Stimulated activated CD4-positive, alpha-beta T cell treated with anti-CD3 and anti-CD28 coated beads, Interleukin-12 subunit alpha, Interleukin-12 subunit beta, amount 100 ng/mL, for 4 hours (primary cell): ENCODE measurements at places on chromosomes 1 and 21.

GRCh38 chr1:96698342-96698983 is 23.1 kb upstream of the PTBP2 start:
- DNase-seq = no peak

DNA sequence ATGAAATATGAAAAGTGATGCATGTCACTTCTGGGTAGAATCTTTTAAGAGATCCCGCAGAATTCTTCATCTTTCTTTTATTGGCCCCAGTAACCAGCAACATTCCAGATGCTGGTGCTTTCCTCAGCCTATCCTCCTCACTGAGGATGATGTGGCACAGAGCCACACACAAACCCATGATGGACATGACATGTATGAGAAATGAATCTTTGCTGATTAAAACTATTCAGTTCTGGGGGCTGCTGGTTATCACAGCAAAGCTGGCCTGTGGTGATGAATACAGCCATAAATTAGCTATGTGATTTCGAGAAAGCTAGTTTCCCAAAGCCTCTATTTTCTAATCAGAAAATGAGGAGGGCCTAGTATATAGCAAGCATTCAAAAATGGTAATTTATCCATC is 8.3 kb upstream of the ERICH3 start:
- no peak for DNase-seq

GRCh38 chr1:32128964-32129363 is 21.1 kb downstream of the KPNA6 start:
- DNase-seq = no peak

GRCh38 chr1:248828845-248829244 is 3.1 kb upstream of the SH3BP5L start:
- no peak for DNase-seq

DNA sequence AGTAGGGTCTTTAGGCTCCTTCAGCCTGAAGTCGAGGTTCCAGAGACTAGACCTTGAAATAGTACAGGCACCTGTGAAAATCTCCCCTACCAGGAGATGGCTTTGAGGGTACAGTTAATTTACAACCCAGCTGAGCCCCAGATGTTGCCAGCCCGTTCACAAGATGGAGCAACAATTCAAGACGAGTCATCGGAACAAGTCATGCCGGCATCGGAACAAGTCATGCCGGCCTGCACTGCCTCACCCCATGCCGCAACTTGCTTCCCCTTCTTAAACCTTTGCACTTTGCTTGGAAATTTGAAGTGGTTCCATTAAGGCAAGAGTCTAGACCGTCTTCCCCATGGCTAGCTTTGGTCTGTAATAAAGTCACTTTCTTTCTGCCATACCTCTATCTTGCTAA is 16.0 kb downstream of the HHAT start:
- DNase-seq = no peak

DNA sequence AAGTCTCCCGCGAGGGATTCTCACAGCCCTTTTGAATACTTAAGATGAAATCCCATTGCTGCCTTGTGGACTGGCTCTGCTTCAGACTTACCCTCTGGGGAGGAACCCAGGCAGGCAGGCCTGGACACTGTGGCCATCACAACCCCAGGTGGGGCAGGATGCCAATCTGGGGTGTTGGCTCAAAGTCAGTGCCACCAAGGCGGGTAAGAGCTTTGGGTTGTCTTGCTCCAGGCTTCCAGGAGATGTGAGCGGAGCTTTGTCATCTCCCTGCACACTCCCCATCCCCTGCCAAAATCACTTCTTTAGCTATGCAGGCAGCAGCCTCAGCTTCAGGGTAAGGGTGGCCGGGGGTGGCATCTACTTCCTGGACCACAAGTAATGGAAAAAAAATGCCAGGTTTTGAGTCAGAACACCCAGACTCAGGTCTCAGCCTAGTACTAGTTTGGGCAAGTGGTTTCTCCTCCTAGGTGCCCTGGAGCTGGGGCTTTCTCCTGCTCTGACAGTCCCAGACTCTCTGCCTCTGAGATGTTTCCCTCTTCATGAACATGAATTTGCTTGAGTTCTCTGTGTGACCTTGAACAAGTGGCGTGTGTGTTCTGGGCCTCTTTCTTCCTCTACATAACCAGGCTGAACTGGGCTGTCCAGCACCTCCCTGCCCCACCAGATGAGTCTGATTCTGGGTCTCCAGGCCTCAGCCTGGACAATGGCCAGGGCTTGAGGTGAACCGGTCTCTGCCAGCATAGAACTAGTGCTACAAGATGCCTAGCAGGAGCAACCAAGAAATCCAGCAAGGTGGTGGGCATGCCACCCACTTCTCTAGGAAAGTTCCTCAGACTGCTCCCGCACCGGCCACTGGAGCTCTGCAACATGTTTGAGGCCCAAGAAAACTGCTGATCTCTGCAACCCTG is 65.4 kb downstream of the VWA5B1 start:
- no peak for DNase-seq

DNA sequence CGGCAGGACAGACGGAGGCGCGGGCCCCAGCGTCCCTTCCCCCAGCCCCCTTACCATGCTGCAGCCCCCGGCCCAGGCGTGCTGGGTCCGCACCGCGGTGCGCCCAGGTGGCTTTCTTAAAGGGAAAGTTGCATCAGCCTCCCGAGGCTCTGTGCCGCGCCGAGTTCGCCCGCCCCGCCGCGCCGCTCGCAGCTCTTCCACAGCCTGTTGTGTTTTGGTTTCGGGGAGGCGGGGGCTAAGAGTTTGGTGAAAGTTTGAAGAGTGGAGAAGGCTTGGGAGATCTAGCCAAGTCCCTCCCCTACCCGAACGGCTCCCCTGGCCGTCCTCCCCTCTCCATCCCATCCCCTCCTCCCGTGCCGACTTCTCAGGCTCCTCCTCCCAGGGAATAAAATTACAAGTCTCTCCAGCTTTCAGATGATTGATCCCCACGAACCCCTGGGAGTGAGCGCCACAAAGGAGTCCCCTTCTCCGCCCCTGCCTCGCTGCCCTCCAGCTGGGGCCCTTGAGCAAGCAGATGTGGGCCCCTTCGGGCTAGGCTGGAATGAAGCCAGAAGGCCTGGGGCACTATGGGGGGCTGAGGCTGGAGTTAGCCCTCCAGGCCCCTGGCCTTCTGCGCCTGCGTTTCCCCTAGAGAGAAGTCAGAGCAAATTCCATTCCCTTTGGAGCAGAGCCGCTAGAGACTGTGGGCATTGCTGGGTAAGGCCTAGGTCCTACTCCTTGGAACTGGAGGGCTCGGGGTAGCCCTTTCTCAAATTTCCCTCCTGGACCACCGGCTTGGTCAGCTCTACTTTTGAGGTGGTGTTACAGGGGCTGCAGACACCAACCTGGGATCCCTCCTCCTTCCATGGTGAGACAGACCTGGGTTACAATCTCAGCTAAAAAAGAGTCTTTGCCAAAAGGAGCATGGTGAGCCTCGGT is at the start of gene SLC6A9:
Gene SLC6A9, minus strand, starts transcription at position 211 of the 918 bp plus-strand sequence. CDS start 7,185 bp downstream, outside the sequence.
- peak; percentile 54 for DNase-seq

- no peak for DNase-seq
Observed at GRCh38 chr21:32256873-32257620, 21.8 kb downstream of the MIS18A start.

DNA sequence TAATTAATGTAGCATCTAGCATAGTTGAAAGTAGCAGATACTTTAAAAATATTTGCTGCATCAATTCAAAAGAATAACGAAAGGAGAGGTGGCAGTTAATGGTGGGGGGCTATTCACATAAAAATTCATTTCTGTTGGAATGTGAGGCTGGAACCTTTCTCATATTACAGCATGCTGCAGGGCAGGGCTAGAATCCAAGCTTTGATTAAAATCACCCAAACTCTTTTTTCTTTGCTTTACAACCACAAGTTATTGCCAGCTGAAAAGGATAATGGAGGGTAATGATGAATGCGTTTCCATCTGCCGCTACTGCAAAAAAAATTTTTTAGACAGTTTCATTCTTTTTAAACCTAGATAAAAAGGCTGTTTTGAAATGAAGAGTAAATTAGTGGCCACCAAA is 9.8 kb downstream of the DISP1 start:
- DNase-seq = no peak

DNA sequence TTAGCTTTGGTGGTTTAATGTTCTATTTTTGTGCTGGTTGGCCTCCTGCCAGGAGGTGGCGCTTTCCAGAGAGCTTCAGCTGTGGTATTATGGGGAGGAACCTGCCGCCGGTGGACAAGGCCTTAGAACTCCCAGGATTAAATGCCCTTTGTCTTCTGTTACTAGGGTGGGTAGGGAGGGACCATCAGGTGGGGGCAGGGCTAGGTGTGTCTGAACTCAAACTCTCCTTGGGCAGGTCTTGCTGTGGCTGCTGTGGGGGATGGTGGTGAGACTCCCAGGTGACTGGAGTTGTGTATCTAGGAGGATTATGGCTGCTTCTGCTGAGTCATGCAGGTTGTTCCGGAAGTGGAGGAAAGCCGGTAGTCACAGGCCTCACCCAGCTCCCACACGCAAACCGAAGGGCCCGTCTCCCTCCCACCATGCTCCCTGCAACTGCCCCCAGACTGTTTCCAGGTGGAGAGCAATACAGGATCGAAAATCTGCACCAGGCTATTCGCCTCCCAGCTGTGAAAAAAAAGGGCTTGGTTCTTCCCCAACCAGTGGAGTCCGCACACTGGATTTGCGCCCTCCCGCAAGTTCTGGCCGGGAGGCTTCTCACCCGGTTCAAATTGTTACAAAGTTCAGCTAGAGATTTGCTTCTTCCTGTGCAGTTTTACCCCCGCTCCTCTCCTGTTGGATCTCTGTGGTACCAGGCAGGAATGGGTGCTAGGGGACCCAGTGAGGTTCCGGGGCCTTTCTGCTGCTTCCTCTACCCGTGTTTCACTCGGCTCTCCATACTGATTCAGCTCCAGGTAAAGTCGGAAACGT is 220.5 kb downstream of the CENPF start:
- DNase-seq = no peak

DNA sequence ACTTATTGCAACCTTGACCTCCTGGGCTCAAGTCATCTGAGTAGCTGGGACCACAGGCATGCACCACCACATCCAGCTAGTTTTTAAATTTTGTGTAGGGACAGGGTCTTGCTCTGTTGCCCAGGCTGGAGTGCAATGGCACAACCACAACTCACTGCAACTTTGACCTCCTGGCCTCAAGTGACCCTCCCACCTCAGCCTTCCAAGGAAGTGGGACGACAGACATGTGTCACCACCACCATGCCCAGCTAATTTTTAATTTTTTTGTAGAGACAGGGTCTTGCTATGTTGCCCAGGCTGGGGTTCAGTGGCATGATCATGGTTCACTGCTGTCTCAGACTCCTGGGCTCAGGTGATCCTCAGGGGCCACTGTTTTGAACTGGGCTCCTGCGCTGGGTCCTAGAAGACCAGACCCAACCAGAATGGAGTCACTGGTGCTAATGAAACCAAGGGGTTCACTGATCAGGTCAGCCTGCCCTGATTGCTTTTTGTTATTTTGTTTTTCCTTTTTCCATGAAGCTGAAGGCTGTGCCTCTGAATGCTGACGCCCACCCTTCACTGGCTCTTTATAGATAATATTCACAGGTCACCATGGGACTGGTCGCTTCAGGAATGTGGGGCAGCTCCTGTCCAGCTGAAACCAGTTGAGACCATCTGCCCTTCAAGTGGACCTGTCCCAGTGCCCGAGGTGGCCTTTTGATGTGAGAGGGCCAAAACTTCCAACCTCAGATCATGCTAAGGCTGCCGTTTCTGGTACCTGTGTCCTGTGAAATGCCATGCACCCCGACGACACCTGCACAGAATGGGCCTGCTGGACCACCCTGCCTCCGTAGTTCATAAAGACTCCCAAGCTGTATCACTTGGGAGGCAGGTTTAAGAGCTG is 4.9 kb downstream of the TRIM17 start:
- no peak for DNase-seq

- DNase-seq = no peak
Observed at GRCh38 chr1:156547982-156548381, 24.4 kb downstream of the IQGAP3 start.

- DNase-seq = no peak
Observed at GRCh38 chr1:225933072-225933471, 7.9 kb downstream of the LEFTY2 start.

- no peak for DNase-seq
Observed at GRCh38 chr1:107264561-107264960, 123.7 kb downstream of the NTNG1 start.

DNA sequence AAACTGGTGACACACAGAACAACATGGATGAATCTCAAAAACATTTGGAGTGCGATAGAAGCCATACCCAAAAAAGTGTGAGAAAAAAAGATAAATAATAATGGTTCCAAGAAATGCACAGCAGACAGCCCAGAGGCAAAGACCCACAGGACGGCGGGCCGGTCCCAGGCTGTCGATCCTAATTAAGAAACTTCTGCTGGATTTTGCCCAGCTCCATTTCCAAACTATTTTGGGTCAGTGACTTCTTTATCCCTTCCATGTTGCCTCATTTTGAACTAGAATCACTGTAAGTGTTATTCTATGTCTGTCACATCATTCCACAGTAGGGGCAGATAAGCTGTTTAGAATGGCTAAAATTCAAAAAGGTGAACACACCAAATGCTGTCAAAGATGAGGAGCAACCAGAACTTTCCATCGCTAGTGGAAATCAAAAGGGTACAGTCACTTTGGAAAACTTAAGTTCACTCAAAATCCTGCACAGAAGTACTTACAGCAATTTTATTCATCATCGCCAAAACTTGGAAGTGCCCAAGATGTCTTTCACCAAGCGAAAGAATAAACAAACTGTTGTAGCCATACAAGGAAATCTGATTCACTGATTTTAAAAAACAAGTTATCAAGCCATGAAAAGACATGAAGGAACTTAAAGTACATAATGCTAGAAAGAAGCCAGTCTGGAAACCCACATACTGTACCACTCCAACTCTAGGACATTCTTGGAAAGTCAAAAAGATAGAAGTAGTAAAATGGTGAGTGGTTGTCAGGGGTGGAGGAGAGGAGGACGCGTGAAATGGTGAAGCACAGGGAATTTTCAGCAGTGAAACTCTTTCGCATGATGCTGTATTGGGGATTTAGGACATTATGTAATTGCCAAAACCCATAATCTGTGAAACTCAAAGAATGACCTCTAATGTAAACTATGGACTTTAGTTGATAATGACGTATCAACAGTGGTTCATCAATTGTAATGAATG is 7.5 kb downstream of the NBPF1 start:
- DNase-seq = no peak

GRCh38 chr1:212010004-212010403 is 25.4 kb downstream of the INTS7 start:
- no peak for DNase-seq

- no peak for DNase-seq
Observed at GRCh38 chr1:246107516-246108277, 399.4 kb downstream of the SMYD3 start.

- no peak for DNase-seq
Observed at GRCh38 chr1:6638226-6638625, 13.6 kb downstream of the THAP3 start.

- DNase-seq = no peak
Observed at GRCh38 chr1:11157394-11157793, 31.8 kb upstream of the ANGPTL7 start.

DNA sequence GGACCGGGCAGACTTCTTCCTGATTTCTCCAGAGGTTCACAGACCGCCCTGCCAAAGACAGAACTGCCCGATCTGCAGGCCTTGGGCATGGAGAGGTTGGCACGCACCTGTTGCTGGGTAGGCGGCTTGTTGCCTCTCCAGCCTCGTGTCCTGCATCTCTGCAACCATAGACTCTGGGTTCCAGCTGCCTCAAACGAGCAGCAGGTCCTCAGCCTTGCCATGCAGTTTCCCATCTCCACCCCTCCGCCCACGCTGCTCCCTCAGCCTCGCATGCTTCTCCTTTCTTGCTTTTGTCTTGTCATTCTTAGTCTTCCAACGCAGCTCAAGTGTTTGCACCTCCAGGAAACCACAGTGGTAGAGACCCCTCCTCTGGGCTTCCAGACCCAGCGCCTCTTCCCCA is 126.2 kb downstream of the LACTBL1 start:
- DNase-seq = peak; percentile 3

- no peak for DNase-seq
Observed at GRCh38 chr1:78678324-78678723, 28.7 kb downstream of the IFI44 start.
